ENCODE measurements at places on chromosomes 1 and 21.

GRCh38 chr1:56424744-56425493, 154.4 kb downstream of the PLPP3 start:
- no peak for DNase-seq

- DNase-seq: no peak
Observed at GRCh38 chr21:42652527-42653230, 742 bp upstream of the PDE9A start.

DNA sequence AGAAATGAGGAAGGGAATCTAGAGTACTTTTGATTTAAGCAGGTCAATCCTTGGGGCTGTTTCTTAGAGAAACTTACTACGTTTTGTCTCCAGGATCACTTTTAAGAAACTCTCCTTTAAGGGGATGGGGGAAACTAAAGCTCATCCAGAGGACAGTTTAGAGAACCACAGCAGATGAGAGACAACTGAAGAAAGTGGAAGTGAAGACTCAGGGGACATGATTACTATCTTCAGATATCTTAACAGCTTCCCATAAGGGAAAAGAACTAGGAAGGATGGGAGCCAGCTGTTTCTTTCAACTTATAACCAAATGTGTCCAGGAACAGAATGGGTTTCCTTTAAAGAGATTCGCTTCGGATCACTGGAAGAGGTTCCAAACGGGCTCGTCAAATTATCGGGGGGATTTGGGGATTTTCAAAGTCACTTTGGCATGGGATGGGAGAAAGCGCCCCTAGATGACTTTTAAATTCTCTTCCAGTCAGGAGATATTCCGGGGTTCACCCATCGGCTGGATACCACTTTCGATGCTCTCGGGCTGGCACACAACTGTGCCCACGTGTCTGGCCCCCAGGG, 1.2 kb downstream of the SCMH1 start:
- DNase-seq: no peak

DNA sequence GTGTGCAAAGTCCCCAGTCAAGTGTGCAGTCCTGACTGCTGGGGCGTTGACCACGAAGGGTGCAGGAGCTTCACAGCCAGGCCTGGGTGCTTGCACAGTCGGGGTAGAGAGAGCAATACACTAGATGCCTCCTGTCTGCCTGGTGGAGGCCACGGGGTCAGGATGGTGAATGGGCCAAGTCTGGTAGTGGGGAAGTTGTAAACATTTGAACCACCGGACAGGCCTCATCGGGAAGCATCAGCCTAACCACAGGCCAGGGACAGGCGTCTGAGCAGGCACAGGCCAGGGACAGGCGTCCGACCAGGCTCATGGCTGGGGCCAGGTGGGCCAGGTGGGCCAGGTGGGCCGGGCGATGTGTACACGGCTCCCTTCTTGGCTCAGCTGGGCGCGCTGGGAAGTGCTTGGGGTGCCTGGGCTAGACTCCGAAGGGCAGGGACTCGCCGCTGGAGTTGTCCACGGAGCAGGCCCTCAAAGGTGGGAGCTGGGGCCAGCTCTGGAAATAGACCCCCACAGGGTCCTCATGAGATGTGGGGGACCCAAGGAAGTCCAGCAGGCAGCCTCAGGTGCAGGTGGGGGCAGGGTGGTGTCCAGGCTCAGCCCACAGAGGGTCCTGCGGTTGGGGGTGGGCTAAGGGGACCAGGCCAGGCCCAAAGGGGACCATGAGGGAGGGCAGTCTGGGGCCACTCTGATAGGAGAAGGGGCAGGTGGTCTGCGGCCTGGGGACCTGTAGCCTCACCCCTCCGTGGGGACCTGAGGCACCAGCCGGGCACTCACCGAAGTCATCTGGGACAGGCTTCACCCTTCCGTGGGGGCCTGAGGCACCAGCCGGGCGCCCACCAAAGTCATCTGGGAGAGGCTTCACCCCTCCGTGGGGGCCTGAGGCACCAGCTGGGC, 15.0 kb downstream of the COL6A1 start:
- no peak for DNase-seq

DNA sequence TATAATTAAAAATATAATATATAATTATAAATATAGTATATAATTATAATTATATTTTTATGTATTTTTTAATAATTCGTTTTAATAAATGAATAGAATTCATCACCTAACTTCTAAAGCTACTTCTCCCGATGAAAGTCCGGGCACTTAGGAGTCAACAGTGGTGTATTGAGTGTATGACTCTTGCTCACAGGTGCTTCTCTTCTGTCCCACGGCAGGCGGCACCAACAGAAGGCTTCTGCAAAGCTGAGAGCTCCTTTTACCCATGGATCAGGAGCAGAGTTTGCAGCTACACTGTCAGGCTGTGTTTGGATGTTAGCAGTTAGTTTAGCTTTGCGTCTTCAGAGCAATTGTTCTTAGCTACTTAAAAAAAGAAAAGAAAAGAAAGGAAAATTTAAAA, 122.4 kb downstream of the LIPI start:
- no peak for DNase-seq

DNA sequence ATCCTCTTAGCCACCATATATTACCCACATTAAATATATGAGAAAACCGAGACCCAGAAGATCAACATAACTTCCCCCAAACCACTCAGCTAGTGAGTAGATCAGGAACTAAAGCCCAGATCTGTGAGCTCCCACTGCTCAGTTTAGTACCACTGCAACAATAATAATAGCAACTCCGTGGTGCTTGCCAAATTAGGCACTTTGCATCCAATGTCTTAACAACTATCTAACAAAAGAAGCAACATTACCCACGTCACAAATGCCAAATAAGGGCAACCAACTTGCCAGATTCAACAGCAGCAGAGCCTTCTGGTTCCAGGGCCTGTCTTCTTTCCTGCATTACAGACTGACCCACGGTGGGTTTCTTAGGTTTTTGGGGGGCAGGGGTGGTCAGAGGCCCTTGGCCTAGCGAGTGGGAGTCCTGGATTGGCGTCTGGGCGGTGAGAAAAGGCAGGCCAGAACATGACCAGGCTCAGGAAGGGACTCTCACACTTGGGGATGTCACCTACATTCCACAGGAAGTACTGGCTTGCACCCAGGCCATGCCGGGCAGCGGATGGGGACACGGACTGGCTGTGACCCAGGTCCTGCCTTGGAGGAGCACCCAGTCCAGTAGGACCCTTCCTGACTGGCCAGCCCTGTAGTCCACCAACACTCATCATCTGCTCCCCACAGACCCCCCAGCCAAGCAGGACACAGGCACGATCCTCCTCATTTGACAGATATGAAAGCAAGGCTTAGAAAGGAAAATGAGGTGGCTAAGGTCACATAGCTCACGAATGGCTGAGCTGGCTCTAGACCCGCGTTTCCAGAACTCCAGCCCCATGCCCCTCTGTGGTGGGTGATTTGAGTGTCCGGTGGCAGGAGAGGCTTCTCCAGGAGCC, 4.6 kb downstream of the HCRTR1 start:
- DNase-seq: no peak

GRCh38 chr1:88327391-88328267, 356.4 kb upstream of the PKN2 start:
- no peak for DNase-seq

- no peak for DNase-seq
Observed at GRCh38 chr1:10621906-10622305, 147.2 kb downstream of the PEX14 start.

- DNase-seq: no peak
Observed at GRCh38 chr21:42777757-42778344, 101.5 kb downstream of the WDR4 start.

GRCh38 chr1:241963722-241964121, 6.2 kb downstream of the BECN2 start:
- no peak for DNase-seq

- no peak for DNase-seq
Observed at GRCh38 chr21:33751120-33751519, 108.8 kb downstream of the ITSN1 start.

GRCh38 chr1:53291574-53291973, 36.3 kb downstream of the LRP8 start:
- no peak for DNase-seq

DNA sequence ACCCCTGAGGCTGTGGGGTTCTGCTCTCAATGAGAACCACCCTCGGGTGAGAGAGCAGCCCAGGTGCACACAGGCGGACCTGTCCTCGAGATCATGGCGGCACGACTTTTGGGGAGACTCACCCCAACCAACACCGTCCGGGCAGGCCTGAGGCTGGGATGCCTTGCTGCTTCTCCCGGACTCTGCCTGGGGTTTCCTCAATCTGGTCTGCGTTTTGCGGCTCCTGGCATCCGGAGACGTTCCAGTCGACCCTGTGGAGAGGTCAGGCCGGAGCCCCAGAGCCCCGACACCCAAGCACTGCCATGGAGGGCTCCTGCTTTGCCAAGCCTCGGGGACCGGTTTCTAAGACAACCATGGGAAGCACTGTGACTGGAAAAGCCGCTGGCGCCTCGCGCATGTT, 3879.7 kb downstream of the SRGAP2C start:
- no peak for DNase-seq

GRCh38 chr1:21655259-21655658, 13.9 kb downstream of the RAP1GAP start:
- no peak for DNase-seq

DNA sequence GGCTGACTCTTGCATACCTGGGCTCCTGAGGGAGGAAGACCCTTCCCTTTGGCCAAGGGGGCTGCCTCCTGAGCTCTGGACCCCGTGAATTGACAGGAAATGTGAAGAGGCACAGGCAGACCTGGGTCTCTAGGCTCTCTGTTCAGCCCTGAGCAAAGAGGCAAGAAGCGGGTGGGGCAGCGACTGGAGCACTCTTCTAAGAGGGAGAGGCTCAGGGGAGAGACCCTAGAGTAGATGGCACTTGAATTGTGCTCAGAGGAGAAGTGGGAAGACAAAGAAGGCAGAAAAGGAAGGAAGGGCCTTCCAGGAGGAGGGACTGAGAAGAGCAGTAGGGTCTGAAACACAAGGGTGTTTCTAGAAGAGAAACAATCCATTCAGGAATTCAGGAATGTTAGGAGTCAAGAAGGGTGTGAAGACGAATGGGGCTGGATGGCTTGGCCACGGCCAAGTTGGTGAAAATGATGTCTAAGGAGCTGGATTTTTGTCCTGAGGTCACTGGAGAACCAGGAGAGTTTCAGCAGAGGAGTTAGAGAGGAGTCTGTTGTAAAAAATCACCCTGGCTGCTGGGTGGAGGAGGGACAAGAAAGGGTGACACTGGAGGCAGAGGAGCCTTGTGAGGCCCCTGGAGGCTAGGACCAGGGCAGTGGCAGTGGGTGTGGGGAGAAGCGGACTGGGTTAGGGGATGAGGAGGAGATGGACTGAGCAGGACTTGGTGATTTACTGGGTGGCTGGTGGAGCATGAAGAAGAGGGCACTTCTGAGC, 5.3 kb downstream of the TIE1 start:
- no peak for DNase-seq

GRCh38 chr1:185300152-185300551, 16.9 kb downstream of the IVNS1ABP start:
- DNase-seq: no peak

DNA sequence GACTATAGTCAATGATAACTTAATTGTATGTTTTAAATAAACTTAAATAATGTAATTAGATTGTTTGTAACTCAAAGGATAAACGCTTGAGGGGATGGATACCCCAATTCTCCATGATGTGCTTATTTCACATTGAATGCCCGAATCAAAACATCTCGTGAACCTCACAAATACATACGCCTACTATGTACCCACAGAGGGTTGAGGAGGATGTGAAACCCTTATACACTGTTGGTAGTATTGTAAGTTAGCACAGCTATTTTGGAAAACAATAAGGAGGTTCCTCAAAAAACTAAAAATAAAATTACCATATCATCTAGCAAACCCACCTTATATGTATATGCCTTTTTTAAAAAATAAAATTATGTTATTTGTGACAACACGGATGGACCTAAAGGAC, 198.6 kb downstream of the MRPL39 start:
- DNase-seq: no peak

- no peak for DNase-seq
Observed at GRCh38 chr21:42847726-42848125, 31.6 kb downstream of the WDR4 start.

DNA sequence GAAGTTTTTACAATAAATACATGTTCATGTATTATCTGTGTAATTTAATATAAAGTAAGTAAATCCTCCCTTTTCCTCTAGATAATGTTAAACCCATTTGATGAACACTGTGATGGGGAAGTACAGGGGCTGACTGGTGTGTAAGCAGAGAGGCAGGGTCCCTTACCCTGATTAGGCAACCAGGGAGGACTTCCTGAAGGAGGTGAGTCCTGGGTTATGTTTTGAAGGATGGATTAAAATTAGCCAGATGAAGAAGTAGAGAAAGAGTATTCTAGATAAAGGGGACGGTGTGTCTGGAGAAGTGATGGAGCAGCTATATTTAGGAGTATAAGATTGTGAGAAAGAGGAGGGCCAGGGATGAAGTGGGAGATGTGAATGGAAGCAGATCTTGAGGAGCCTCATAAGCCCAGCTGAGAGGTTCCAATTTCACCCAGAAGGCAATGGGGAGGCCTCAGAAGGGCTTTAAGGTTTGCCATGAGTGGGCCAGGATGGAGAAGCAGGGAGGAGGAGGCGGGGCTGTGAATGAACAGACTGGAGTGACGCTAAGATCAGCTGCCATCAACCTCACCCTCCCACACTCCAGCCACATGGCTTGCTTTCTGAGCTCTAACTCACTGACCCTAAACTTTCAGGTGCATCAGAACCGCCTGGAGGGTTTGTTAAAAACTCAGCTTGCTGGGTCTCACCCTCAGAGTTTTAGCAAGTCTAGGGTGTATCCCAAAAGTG, 30.9 kb upstream of the ID3 start:
- no peak for DNase-seq

GRCh38 chr1:231508941-231509340, 19.5 kb upstream of the TSNAX start:
- no peak for DNase-seq

DNA sequence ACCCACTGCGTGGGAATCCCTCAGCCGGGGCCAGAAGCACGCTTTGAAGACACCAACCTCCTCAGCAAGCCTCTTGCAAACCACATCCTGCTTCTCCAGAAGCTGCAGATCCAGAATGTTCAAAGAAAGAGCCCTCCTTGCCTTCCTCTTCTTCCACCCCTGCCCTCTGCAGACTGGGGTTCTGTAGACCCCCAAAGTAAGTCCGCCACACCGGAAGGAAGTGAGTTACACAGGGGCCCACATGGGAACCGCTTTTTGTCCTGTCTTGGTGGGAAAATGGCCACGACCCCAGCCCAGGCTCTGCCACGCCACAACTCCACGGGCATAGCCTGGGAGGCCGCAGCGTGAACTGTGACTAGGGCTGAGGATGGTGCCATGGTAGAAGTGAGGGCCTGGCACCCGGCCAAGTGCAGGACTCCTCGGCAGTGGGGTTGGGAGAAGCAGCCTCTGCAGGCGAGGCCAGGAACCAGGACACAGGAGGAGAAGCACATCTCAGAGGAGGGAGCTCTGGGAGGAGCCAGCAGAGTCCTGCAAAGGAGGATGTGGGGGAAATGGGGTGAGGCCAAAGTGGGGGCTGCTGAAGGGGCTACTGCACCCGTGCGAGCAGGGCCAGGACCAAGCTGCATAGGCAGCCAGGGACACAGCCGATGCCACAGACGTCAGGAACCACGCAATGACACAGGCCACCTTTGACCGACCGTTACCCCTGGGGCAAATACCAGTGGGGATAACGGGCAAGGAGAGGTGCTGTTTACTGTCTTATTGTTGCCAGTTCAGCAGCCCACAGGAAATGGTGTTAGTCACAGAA, 30.9 kb downstream of the PDE9A start:
- peak; percentile 37 for DNase-seq
